NCI-H1048 (cell line): ENCODE measurements at places on chromosomes 1 and 21.

- peak; percentile 77 for DNase-seq
Measured at GRCh38 chr1:234309598-234310459, 63.4 kb upstream of the COA6 start.

- DNase-seq = no peak
Measured at GRCh38 chr1:47859092-47859743, 138.0 kb downstream of the TRABD2B start.

DNA sequence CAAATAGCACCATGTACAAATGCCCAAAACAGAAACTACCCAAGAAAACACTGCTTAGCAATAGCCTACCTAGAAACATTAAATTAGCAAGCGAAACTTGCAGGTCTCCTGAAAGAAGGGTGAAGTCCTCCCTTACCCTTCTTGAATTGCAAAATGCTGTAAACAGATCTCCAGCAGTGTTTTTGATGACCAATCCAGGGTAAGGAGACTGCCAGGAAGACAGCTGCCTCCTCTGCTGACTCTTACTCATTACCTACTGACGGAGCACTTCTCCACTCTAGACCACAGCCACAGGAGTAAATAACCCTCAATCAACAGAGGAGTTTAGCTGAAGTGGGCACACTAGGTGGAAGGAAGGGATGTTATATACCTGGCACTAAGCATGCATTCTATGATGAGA is 32.2 kb upstream of the GADD45A start:
- DNase-seq = no peak

DNA sequence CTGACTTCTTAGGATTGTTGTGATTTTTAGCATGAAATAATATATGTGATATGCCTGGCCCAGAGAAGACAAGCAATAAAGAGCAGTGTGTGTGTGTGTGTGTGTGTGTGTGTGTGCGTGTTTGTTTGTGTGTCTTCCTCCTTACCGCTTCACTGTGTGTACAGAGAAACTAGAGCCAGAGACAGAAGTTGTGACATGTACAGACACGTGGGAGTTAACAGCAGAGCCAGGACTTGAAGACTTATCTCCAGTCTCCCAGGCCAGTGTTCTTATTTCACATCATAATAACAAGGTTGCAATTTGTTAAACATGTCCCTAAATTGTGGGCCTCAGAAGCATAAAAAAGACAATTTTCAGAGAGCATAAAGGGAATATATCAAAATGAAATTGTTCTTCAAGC is 192.0 kb upstream of the JUN start:
- no peak for DNase-seq

DNA sequence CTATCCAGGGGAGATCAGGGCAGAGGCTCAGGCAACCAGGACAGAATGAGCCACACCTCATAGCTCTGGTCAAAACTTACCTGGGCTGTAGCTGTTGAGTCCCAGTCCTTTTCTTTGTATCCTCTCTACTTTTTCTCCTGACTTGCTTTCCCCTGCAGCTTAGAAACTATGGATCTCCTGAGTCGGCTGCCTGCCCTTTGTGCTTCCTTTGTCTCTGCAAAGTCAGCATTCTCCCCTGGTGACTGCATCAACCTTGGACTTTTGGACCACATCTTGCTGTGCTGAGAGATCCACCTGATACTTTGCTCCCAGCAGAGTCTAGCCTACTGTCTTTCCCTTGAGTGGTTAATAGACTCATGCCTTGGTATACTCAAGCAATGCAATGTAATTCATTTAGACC is 353.3 kb downstream of the SIPA1L2 start:
- DNase-seq = no peak

DNA sequence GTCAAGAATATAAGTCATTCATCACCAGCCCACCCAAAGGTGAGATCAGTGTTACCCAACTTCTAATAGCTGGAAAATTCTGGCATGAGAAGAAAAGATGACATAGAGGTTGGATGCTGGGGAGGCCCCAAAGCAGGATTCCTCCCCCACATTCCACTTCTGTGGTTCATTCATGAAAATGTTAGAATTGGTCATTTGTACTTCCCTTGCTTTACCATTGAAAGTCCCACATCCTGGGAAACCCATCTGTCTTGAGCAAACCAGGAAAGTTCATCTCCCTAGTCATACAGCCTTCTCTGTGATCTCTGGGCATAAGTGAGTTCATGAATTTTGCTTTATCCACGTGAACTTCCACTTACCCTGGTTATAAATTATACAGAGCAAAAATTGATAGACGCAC is 66.8 kb downstream of the SERINC2 start:
- no peak for DNase-seq

GRCh38 chr1:75745276-75745675 is 20.8 kb downstream of the ACADM start:
- no peak for DNase-seq

GRCh38 chr1:32635508-32636277 is 14.7 kb downstream of the ZBTB8OS start:
- DNase-seq = no peak

- no peak for DNase-seq
Measured at GRCh38 chr21:40339050-40339449, 471.8 kb downstream of the PCP4 start.

GRCh38 chr1:86380257-86380861 is 15.8 kb downstream of the ODF2L start:
- peak; percentile 4 for DNase-seq

DNA sequence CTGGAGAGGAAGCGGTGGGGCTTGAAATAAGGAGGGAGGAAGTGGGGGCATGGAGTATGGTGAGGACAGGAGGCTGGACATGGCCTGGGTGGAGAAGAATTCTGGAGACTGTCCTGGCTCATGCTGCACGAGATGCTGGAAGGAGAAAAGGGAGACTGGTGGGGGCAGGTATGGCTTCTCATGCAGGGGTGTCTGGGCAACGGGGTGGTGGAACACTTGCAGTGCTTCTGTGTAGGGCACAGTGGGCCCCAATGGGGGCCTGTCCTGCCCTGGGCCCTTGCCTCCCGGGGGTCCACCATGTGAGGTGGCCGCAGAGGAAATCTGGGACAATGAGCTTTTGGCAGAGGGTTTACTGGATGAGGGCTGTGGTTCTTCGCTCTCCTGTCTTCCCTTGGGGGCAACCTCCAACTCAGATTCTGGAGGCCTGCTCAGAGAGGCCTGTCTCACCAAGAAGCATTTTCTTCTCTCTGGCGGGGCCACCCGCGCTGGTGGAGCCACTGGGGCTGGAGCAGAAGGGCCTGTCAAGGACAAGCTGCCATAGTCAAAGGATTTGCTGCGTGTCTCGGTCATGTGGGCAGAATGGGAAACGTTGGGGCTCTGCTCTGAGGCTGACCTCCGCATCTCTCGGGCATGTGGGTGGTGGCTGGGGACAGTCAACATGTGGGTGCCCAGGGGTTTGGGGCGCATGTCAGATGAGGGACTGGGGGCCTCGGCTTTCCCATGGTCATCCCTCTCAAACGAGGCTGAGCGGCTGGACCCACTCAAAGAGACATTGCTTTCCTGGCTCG is 96.9 kb upstream of the EDN2 start:
- no peak for DNase-seq

GRCh38 chr1:66452982-66453381 is 81.0 kb upstream of the SGIP1 start:
- no peak for DNase-seq

DNA sequence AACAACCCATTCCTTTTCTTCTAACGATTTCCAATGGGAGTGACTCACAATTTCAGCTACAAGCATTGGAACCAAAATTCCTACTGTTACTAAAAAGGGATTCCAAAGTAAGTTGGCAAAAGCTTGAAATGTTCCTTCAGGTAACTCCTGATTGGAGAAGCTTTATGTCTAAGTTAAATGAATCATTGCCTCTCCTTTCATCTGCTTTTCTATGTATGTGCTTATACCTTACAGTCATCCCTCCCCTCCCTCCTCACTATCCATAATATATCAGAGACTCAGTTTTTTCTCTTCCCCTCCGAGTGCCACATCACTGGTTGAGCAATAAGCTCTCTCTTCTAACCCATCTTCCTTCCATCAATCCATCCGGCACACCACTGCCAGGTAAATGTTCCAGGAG is 86.8 kb downstream of the TIAM1 start:
- no peak for DNase-seq

GRCh38 chr1:201925981-201926645 is 20.2 kb downstream of the LMOD1 start:
- no peak for DNase-seq

DNA sequence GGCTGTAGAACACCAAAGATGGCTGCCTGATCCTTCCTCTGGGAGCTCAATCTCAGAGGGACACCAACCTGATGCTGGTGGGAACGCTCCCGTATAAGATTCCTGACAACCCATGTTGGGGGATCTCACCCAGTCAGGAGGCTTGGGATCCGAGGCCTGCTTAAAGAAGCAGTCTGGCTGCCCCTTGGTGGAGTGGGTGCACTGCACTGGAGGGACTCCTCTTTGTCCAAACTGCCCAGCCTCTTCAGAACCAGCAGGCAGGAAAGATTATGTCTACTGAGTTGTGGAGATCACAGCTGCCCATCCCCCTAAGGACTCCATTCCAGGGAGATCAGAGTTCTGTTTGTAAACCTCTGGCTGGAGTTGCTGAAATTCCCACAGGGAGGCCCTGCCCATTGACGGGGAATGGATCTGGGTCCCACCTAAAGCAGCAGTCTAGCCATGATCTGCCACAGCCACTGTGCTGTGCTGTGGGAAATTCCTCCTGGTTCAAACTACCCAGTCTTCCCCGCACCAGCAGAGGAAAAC is 23.0 kb downstream of the S100B start:
- no peak for DNase-seq

DNA sequence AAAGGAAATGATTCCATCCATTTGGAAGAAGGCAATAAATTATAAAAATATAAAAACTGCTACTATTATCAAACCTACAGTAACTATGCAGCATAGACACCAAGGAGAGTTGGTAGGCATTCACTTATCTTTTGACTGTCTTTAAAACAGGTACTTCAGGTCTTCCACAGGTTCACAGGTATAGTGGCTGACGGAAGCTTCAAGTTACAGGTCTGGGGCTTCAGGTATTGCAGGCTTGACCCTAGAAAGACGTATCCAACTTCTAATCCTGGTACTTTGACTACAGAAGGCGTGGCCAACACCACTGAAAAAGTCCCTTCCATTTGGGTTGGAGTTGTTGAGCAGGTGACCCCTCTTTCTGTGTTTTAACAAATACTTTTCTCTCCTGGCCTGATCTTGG is 35.6 kb downstream of the YY1AP1 start:
- no peak for DNase-seq

- no peak for DNase-seq
Measured at GRCh38 chr1:40806731-40807695, 23.4 kb downstream of the KCNQ4 start.

- no peak for DNase-seq
Measured at GRCh38 chr21:41189150-41189745, 21.3 kb downstream of the BACE2 start.

GRCh38 chr1:153945131-153945794 is 1.3 kb downstream of the DENND4B start:
- DNase-seq = no peak

DNA sequence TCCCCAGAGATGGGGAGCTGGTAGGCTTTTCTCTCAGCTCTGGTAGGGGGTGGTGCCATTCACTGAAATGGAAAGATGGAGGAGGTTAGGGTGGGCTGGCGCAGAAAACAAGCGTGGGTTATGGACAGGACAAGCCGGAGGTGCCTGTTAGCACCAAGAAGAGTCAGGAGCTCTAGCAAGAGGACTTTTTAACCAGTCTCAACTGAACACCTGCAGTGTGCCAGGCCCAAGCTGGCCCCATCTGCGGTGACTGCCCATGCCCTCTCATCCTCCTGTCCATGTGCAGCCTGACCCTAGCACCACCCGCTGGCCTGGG is 254.4 kb downstream of the RHOU start:
- DNase-seq = no peak

DNA sequence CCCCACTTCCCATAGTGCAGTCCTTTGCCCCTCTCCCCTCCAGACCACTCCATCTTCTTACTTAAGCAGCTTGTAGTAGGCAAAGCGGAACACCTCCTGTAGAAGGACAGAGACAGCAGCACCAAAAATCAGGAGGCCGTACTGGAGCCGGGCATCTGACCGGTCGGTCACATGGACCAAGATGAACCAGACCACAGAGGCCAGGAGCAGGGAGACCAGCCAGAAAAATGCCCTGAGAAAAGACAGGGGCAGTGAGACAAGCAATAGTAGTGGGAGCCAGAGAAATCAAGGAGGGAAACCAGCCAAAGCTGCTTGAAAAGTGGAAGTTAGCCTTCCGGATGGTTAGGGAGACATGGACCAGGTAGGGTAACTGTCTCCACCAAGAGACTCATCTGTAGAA is 920 bp downstream of the APH1A start:
- no peak for DNase-seq

GRCh38 chr1:61082311-61083012 is at the start of gene NFIA:
Gene NFIA, plus strand, starts transcription at chr1:61082561.
- DNase-seq = no peak

GRCh38 chr1:59908084-59908483 is 18.5 kb downstream of the CYP2J2 start:
- no peak for DNase-seq

GRCh38 chr1:209585672-209586071 is 2.2 kb downstream of the CAMK1G start:
- DNase-seq = no peak

DNA sequence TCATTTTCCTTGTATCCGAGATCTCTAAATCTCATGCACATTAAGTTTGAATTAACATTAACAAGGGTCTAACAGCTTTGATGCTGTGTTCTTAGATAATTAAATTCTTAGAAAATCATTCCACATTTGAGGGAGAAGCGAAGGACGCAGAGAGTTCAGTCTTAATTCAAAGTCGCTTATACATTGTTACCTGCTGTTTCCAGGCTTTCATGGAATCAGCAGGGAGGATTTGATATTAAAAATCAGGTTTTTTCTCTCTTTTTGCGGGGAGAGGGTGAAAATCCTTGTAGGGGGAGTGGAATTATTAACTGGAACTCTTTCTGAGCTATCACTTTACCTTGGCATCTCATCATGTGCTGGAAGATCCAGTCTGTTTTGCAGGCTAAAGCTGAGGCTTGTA is 27.7 kb upstream of the DAB1 start:
- DNase-seq = no peak

DNA sequence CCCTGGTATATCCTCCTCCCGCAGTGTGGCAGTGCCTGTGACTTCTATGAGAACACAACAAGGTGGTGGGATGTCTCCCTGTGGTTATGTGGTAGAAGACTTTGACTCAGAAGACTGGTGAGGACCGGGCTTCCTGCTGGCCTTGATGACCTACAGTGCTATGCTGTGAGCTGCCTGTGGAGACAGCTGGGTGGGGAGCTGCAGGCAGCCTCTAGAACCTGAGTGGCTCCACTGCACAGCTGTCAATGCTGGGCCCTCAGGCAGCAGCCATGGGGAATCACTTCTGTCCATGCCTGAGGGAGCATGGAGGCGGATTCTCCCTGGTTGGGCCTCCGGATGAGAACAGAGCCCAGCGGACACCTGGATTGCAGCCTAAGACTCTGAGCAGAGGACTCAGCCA is 14.9 kb downstream of the SLC1A7 start:
- no peak for DNase-seq

GRCh38 chr21:44400791-44401385 is 47.5 kb downstream of the TRPM2 start:
- no peak for DNase-seq
